ENCODE measurements at places on chromosomes 1 and 21.

GRCh38 chr1:66752000-66752592 lies at the start of gene DYNLT5:
TSS of gene DYNLT5 (plus strand) at chr1:66752459. CDS start at chr1:66754659, 2,200 bp downstream.
- DNase-seq, result peak; percentile 22

GRCh38 chr1:15177710-15178166 lies 24.2 kb downstream of the TMEM51 start:
- no peak for DNase-seq

GRCh38 chr1:21366288-21366687 lies 73.6 kb upstream of the NBPF3 start:
- no peak for DNase-seq

- DNase-seq, result no peak
Observed at GRCh38 chr1:239630767-239631166, 244.4 kb downstream of the CHRM3 start.

- DNase-seq, result no peak
Observed at GRCh38 chr1:173447224-173447623, 29.9 kb upstream of the PRDX6 start.

DNA sequence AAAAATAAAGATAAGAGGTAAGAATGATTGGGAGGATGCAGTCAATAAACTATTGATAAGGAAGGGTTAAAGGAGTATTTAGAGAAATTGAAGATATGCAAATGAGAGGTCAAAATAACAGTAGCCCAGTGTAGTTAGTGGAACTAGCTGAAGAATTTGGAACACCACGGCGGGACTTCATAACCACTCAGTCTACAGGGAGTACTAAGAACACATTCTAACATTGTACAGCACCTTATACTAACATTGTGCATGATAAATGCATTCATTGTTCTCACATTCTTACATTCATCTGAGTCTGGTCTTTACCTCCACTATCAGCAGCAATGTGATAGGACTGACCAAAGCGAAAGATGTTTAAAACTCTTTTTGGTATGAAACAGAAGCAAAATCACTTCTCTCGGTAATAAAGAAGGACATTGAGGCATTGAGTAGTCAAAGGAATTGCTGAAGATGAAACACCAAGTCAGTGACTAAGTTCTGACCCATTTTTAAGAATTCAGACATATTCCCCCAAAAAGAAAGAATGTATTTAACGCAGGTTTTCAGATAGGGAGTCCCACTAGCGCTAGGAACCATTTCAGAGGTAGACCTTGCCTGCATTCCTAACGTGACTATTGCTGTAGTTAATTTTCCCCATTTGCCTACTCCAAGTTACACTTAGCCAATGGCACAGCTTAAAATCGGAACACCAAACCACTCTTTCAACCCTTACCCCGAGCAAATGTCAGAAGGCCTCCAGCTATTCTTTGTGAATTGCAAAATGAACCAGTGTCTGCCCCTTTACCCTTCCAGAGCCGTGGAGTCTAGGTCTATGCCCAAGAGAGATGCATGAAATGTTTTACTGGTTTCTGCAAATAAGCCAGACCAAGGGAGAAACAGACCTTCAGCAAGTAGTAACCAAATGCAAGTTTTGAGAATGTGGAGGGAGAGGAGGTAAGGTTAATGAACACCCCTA lies 108.8 kb upstream of the IRF2BP2 start:
- no peak for DNase-seq

GRCh38 chr1:41731516-41732030 lies 187.1 kb downstream of the HIVEP3 start:
- DNase-seq, result no peak

- no peak for DNase-seq
Observed at GRCh38 chr1:1041092-1041523, 21.2 kb downstream of the AGRN start.

GRCh38 chr1:1231400-1232207 lies at the start of gene SDF4:
TSS of gene SDF4 (minus strand) at chr1:1232001. CDS start at chr1:1228772, 3,229 bp downstream.
- DNase-seq, result peak; percentile 98

GRCh38 chr1:155081472-155082300 lies 3.0 kb downstream of the EFNA3 start:
- no peak for DNase-seq

GRCh38 chr1:93578433-93578830 lies 103.2 kb downstream of the BCAR3 start:
- no peak for DNase-seq

DNA sequence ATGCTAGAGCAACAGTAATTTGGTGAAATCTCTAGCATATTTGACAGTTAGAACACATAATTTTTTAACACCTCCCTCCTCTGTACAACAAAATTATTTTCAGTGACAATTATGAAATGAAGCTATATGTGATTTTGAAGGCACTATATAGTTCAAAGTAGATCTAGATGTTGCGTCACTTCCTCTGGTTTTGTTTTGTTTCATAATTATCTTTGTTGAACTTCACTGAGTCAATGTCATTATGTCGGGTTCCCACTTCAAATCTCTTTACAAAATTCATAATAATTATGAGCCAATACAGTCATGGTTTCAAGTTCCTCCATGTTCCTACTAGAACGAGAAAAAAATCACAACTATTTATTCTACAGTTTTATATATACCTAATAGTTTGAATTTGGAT lies 254.8 kb upstream of the PLXNA2 start:
- no peak for DNase-seq

DNA sequence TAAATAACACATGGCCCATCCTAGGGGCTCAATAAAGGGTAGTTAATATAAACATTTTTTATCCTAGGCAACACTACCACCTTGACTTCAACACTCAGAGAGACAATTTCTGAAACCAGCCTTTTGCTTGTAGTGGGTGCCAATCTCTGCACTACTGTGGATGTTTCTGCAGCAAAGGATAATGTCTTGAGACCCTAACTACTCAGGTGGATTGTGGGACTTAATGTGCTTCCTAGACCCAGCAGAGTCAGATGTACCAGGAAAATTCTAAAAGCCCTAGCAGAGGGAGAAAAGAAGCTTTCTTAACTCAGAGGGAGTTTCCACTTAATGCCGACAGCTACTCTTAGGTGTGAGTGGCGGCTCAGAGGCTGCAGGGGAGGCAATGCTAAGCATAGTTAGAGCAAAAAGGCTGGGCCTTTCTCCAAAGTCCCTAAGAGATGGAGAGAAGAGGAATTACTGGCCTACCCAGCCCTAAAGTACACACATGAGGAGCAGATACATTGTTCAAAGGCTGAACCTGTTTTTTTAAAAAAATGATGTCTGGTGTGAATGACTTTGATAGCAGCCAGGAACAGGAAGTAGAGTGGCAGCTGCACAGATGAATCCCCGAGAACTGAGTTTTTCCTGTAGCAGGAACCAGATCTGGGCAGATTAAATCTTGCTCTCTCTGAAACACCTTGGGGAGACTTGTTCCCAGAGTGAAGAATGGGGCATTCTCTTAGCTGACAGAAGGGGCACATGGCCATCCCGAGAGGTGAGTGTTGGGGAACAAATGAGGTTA lies 33.5 kb upstream of the ABCD3 start:
- DNase-seq, result peak; percentile 11

DNA sequence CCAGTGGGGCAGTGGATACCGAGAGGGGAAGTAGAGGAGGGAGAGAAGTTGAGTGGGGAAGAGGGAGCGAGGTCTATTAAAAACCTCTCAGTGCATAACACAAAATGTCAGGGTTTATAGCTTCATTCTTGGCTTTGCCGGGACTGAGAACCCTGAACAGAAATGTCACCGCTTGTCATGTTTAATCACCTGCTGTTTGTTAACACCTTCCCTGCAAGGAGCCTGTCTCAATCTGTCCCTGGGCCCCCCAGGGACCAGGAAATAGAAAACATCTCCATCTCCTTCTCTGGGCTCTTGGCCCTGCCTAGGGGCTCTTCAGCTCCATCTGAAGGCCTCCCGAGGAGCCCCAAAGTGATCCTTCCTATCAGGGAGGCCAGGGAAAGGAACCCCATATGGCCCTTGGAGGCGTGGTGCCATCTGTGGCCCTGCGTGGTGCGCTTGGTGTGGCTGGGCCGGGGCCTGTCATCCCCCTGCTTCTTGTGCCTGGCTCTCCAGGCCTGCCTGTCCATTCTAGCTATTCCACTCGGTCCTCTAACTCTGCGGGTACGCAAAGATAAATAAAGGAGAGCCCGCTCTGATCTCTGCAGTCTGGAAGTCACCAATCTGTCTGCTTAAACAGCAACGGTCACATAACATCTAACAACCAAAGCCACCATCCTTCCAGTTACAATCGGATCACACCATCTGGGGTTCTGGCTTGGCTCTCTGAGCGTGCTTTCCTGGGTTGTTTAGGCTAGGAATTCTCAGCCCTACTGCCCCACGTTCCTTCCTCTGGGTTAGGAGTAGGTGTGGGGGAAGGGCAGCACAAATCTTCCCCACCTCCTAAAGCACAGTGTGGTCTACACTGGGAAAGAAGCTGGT lies 113.8 kb downstream of the CASZ1 start:
- no peak for DNase-seq

GRCh38 chr1:242523719-242524570 lies 552 bp downstream of the PLD5 start:
- DNase-seq, result no peak

GRCh38 chr1:49251019-49251784 lies 474.5 kb upstream of the BEND5 start:
- no peak for DNase-seq

DNA sequence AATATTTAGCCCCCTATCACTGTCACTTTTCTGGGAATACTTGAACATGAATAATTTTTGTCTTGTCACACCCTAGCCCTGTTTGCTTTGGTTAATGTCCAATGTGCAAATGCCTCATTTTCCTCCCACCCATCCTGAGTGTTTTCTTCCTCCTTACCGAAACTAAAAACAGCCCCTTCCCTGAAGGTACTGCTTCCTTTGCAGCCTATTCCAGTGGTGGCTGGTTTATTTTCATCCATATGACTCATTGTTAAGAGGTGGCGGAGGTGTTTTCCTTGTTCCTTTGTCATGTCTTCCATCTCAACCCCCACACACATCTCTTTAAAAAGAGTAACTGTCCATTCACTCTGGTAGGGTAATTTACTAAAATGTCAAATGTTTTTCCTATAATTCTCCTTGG lies 40.4 kb downstream of the CD55 start:
- DNase-seq, result no peak

DNA sequence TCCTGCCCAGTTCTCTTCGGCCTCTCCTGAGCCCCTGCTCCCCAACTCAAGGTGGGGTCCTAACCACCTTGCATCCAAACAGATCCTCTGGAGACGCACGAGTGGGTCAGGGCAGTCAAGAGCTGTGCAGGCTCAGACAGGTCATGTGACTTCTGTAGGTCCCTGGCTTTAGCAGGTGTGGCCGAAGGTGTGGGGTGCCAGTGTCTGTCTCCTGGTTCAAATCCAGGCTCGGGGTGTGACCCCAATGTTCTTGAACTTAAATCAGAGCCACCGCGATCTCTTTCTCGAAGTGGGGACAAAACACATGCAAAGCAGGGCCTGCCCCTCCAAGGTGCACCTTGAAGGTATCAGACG lies 27.4 kb upstream of the ECE1 start:
- no peak for DNase-seq

GRCh38 chr1:209721323-209721722 lies 16.7 kb downstream of the HSD11B1 start:
- no peak for DNase-seq

DNA sequence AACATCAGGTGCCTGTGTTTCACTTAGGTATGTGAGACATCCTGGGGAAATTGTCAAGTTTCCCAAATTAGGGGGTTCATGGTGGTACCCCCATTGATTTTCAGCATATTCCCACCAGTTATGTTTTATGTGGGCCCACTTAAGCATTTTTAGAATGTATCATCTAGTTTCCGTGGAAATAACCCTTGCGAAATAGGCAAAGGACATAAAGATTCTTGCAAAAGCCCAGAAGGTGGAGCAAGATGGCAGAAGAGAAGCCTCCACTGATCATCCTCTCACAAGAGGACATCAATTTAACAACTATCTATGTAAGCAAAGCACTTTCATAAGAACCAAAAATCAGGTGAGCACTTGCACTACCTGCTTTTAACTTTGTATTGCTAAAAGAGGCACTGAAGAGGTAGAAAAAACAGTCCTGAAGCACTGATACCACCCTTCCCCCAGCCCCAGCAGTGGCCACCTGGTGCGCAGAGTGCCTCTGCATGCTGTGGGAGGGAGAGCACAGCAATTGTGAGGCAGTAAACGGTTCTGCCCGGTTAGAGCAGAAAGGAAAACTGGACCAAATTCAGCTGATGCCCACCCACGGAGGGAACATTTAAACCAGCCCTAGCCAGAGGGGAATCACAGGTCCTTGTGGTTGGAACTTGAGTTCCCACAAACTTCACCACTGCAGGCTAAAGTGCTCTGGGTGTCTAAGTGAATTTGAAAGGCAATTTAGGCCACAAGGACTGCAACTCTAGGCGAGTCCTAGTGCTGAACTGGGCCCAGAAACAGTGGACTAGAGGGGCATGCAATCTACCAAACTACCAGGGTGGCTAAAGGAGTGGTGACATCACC lies 23.2 kb downstream of the MCOLN2 start:
- no peak for DNase-seq

DNA sequence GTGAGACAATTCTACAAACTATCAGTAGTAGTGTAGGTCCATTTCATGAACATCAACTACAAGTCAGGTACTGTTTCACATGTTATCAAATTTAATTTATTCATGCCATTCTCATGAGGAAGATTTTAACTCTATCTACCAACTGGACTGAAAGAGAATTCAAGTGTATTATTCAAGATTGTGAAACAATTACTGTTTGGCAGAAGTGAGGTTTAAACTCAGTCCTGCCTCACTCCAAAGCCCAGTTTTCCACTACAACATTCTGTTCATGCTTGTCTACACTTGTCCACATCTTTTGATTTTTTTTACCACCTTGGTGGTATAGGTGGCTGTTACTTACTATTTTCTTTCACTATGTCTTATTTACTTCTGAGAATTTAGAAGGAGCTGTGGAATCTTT lies 272.9 kb downstream of the TGFB2 start:
- DNase-seq, result no peak

GRCh38 chr1:108841703-108842102 lies 15.2 kb downstream of the AKNAD1 start:
- DNase-seq, result no peak

DNA sequence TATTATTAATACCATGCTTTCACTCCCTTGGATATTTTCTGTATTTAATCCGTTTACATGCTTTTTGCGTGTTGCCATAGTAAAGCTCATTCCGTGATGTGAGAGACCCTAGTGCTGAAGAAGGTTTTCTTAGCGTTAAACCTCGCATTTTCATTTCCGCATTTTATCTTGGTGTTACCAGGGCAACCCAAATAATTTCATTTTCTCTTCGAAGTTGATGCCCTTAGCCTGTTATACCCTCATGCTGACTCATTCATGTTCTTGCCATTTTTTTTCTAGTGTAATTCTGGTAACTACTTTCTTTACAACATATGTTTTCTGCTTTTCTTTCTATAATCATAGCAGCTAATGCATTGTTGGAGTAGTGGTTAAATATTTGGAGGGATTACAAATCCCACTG lies 37.2 kb downstream of the LRRC8C start:
- DNase-seq, result peak; percentile 85

DNA sequence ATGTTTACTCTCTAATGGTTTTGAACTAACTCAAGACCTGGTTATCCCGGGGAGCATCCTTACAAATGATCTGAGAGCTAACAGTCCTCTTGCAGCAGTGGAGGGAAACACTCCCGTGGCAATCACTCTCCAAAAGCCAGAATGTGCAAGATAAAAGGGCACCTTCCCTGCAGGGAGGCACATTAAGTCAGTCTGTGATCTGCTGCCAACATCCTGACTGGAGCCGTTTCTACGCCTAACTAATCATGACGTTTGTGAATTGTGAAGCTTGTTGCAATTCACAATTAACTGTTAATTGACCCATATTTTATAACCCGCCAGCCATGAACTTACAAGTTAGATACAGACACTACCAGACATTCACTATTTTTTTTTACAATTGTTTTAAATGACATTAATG lies 52.1 kb upstream of the LGALS8 start:
- no peak for DNase-seq

- no peak for DNase-seq
Observed at GRCh38 chr1:183638649-183639387, 3.2 kb upstream of the ARPC5 start.

GRCh38 chr1:199545780-199546179 lies 481.7 kb upstream of the NR5A2 start:
- DNase-seq, result no peak

Data from CD4-positive, alpha-beta T cell treated with Interferon alpha-2 for 1 hour (primary cell).